ENCODE measurements at places on chromosomes 5 and 9.

DNA sequence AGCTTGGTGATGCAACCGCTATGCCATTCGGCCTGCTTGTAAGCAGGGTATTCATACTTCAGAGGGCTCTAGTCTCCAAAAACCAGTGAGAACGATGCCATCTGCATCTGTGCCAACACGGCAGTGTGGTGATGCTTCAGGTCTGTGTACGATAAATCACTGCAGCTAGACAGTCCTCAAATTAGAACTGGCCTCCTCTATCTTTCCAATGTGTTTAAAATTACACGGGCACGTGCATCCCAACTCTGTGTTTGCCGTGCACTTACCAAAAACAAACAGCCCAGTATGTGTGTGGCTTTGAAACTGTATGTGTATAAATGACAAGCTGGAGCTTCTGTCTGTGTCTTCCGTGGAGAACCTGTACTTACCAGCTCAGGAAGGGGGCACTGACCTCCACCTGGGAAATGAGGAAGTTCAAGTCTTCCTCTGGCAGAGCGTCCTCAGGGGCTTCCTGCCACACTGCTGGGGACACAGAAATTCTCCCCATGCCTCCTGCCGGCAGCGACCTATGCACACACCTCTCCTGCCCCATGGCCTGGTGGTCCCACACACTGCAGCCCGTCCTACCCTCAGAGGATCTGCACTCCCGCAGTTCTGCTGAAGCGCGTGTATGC lies 12.3 kb downstream of the MED10 start:
- no peak for DNase-seq

DNA sequence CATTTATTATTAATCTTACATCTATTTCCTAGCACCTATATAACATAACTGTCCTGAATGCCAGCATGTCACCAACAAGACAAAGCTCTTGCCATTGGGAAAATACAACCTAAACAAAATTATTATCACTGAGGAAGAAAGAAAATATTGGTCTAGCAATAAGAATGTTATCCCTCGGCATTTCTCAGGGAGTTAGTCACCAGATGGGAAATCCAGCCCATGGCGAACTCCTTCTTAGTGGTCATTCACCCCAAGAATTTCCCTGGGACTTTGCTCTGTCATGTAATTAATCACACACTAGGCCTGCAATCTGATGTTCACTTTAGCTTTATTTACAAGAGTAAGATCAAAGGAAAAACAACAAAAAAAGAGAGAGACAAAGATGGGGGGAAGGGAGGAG lies 56.1 kb upstream of the TAS2R1 start:
- DNase-seq: no peak

GRCh38 chr9:79257228-79257781 lies 314.5 kb upstream of the TLE4 start:
- no peak for DNase-seq

DNA sequence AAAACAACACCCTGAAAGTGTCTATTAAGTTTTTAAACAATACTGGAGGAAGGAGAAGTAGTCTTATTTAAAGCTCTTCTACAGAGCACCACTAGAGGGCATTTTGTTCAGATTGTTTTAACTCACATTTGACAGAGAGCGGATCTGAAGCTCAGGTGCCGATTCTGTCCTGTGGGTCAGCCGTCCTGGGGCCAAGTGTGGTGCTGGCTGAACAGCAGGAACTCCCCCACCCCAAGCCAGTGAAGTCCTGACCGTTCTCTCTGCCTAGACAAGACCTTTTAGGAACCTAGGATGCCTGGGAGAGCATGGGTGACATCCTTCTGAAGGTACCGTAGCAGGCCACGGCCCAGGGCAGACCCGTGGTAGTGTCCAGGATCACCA lies 3.9 kb downstream of the EXOC3 start:
- no peak for DNase-seq

DNA sequence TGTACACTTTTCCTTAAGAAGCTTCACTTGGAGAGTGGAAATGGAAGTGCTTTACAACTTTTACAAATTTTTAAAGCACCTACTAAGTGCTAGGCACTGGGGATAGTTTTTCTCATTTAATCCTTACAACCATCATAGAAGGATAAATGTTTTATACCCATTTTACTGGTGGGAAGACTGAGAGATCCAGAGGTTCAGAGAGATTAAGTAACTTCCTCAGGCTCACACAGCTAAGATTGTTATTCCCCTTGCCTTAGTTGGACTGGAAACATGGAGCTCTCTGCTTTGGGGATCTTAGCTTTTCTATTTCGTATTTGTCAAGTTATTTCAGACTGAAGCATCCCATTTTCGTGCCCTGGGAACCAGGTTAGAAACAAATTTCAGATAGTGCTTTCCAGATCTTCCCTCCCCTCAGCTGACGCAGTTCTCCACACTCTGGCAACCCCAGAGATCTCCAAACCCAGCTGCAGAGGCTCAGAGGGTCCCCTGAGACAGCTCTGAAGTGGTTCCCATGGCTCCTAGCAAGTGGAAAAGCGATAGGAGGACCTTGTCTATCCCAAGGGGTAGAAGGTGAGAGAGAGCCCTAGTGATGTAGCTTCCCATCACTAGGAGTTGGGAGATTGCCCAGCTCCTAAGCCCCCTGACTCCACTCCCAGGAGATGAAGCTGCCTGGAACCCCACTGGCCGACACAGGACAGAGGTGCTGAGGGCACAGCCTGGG lies 16.2 kb upstream of the GABBR2 start:
- DNase-seq: no peak

DNA sequence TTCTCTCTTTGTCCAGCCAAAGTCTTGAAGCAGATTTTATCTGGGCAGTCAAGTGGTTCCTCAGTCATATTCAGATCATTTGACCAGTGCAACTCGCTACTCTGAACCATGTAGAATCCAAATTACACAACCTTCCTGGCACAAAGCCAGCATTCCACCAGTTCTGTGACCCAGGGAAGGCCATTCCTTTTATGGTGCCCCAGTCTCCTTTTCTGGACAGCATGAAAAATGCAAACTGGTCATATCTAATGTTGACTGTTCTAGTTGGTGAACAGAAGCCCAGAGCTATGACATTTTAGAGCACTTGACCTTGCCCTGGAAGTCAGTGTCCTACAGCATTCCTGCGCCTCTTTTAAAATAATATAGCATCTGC lies 364.6 kb downstream of the BRINP1 start:
- DNase-seq: no peak
